ENCODE measurements at places on chromosomes 2 and 18.
A peak's percentile ranks its signal among the peaks of the same experiment; 100 is the strongest.

DNA sequence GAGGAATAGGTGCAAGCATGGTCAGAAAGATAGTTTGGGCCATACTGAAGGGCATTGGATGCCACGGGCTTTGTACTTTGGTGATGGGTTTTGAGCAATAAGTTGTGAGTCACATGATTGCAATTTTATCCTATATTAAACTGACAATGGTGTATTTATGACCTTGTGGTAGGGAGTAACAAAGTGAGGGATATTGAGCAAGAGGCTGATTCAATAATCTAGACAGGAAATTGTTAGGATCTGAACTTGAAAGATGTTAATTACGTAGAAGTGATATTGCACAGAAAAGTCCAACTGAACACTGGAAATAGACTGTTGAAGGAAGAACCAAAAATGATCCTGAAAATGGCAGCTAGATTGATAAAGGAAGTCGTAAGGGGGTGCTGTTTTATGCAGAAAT lies 46.6 kb upstream of the TCF4 start:
- no peak for DNase-seq

DNA sequence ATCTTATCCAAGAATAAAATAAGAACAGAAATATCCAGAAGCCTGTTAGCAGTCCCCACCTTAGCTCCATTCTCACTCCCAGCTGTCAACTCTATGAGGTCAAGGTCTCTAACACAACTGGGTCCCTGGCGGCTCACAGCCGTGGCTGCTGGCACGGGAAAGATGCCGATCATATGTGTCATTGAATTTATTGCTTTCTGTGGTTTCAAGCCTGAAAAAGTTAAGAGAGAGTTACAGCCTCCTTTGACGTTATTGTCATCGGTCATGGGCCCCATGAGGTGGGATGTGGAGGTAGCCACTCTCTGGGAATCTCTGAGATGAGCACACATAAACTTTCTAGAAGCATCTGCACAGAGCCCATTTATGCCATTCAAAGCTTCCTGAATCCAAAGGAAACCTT lies 28.7 kb upstream of the CABLES1 start:
- DNase-seq = no peak

DNA sequence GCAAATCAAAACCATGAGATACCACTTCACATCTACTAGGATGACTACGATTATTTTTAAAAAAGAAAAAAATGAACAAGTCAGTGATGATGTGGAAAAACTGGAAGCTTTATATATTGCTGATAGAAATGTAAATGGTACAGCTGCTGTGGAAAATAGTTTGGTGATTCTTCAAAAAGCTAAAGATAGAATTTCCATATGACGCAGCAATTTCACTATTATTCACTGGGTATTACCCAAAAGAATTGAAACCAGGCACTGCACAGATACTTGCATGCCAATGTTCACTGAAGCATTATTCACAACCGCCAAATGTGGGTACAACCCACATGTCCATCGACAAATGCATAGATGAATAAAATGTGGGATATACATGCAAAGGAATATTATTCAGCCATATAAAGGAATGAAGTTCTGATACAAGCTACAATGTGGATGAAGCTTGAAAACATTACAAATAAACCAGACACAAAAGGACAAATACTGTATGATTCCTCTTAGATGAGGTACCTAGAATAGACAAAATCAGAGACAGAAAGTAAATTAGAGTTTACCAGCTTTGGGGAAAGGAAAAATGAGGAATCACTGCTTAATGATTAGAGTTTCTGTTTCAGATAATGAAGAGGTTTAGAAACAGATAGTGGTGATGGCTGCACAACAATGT lies 11.1 kb downstream of the RTTN start:
- DNase-seq = no peak

- DNase-seq = no peak
Measured at GRCh38 chr2:171894612-171894947, 536 bp upstream of the SLC25A12 start.

DNA sequence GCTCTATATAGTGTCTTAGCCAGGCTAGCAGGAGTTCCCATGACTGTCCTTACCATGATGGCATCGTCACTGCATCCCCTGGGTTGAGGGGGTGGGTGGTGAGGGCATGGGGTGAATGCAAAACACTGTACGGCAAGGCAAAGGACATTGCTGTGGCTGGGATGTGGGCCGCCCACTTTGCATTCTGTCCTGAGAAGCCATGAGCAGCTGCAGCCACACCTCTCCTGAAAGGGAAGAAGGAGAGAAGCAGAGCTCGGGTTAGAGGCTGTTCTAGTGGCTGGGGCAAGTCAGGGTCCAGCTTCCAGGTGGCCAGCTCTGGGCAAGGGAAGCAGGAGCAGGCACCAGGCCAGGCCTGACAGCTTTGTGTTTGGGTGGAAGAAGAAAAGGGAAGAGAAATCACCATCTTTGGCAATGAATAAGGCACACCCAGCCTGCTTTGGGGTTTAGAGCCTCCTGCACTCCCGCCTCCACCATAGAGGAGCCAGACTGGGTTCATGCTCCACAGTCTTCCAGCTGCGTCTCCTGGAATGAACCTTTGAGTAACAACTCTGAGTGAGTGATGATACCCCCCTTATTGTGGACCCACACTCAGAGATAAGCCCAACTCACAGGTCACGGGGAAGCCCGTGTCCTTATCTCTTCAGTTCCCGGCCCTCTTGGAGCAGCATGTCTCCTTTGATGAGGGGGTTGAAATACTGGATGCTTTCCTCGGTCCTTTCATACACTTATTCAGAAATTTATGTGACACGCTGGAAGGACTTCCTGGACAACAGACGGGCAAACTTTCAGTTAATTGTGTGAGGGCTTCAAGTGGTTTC lies 63.4 kb downstream of the INPP4A start:
- DNase-seq = peak; percentile 71

GRCh38 chr2:164873210-164873908 lies 31.7 kb upstream of the COBLL1 start:
- no peak for DNase-seq

DNA sequence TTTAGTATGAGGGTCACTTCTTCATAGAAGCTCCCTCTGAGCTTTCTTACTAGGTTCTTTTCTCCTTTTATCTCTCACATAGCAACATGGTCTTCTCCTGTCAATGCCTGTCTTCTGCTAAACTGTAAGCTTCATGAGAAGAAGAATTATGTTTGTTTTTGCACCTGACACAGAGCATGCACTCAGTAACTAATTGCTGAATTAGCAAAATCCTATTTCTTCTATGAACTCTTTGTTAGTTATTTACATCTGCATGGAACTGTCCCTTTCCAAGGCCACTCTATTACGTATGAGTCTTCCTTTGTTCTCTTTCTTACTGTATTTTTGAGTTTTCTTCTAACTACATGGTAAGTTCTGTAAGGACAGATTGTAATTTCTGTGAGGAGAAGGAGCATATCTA lies 63.4 kb downstream of the THSD7B start:
- DNase-seq = no peak

DNA sequence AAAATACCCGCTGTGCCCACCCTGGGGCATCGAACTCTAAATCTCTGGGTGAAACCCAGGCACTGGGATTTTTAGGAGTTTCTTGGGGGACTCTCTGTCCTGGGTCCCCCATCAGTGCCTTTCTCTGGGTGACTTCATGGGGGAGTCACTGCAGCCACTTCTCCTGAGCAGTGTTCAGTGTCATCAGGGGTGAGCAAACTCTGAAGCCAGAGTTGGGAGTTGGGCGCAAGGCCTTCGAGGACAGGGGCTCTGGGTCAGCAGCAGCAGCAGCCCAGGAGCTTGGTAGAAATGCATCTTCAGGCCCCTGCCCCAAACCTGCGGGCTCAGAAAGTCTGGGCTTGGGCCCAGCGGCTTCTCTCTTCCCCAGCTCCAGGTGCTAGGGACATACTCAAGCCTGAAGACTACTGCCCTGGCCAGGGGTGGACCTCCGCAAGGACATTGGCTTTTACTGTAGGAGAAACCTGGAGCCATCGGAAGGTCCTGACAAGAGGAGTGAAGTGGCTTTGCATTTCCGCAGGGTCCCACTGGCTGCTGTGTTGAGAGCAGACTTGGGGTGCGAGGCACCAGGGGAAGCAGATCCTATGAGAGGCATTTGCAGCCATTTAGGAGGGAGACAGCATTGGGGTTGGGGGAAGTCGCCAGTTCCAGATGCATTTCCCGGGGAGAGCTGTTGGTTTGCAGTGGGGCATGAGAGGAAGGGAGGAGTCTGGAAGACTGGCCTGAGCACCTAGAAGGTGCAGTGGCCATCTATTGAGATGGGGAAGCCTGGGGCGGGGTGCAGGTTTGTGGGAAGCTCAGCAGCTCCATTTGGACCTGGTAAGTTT lies 51.5 kb upstream of the FAHD2A start:
- DNase-seq = no peak

DNA sequence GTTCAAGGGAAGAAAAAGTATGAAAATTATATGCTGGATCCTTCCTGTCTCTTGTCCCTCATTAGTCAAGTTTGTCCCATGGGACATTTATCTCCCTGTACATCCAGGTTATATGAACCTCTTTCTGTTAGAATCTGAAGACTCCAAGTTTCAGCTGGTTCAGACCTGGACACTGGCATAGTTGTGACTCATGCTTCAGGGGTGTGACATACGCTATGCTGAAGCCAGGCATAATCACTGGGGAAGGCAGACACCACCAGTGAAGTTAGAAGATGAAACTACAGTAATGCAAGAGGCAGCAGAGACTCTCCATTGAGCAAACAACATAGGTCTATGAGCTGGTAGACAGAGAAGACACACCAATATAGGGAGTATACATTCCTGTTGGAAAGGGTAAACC lies 269.7 kb upstream of the SLC8A1 start:
- no peak for DNase-seq

Measured in NCI-H524 (cell line).